ENCODE measurements at places on chromosomes 12 and 14.

GRCh38 chr12:31261744-31262143 lies 64.2 kb downstream of the SINHCAF start:
- no peak for DNase-seq

DNA sequence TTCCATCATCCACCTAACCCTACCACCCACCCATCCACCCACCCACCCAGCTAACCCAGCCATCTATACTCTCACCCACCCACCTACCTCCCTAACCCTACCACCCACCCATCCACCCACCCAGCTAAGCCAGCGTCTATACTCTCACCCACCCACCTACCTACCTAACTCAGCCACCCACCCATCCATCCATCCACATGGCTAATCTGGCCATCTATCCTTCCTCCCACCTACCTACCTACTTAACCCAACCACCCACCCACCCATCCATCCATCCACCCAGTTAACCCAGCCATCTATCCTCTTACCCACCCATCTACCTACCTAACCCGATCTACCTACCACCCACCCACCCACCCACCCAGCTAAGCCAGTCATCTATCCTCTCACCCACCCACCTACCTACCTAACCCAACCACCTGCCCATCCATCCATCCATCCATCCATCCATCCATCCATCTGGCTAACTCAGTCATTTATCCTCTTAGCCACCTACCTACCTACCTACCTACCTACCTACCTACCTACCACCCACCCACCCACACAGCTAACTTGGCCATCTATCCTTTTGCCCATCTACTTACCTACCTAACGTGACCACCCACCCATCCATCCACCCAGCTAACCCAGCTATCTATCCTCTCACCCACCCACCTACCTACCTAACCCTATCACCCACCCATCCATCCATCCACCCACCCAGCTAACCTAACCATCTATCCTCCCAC lies 44.1 kb downstream of the RFLNA start:
- no peak for DNase-seq

DNA sequence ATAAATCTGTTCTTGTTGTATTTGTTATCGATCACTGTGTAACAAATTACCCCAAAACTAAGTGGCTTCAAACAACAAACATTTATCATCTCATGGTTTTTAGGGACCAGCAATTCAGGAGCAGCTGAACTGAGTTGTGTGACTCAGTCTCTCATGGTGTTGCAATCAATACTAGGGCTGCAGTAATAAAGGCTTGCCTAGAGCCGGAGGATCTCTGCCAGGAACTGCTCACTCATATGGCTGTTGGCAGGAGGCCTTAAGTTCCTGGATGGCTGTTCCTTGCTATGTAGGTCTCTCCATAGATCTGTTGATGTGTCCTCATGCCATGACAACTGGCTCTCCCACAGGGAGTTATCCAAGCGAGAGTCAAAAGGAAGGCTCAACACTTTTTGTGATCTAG lies 3.8 kb upstream of the PSMC6 start:
- DNase-seq: no peak

GRCh38 chr12:84355561-84355960 lies 557.0 kb downstream of the SLC6A15 start:
- DNase-seq: no peak

DNA sequence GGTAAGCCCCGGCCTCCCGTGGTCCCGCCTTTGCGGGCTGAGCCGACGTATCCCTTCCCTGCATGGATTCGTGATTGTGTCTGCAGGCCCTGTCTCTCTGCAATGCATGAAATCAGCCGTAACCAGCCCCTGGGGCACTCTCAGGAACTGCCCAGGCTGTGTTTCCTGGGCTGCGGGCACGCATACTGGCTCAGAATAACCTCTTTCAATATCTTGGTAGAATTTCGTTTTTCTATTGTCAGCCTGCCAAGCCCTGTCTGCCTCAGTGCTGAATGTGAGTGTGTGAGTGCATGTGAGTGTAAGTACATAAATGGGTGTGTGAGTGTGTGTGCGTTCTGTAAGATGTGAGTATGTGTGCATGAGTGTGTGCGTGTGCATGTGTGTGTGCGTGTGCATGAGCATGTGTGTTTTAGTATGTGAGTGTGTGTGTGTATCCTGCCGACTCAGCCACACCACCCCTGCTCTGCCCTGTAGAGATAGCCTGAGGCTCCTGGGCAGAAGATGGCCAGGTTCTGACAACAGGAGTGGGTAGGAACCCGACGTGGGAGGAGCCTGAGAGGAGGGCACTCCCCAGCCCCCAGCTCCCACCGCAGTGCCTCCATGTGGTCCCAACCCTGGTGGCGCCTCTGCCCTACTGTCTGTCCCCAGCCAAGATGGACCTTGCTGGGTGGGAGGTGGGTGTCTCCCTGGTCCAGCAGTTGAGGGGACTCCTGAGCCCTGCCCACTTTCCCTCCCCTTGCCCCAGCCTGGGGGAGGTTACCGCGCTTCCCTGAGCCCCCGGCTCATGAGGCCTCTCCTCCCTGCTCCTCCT lies 268.8 kb downstream of the ADGRD1 start:
- no peak for DNase-seq

- DNase-seq: no peak
Observed at GRCh38 chr14:77955816-77956484, 156.0 kb downstream of the ADCK1 start.

DNA sequence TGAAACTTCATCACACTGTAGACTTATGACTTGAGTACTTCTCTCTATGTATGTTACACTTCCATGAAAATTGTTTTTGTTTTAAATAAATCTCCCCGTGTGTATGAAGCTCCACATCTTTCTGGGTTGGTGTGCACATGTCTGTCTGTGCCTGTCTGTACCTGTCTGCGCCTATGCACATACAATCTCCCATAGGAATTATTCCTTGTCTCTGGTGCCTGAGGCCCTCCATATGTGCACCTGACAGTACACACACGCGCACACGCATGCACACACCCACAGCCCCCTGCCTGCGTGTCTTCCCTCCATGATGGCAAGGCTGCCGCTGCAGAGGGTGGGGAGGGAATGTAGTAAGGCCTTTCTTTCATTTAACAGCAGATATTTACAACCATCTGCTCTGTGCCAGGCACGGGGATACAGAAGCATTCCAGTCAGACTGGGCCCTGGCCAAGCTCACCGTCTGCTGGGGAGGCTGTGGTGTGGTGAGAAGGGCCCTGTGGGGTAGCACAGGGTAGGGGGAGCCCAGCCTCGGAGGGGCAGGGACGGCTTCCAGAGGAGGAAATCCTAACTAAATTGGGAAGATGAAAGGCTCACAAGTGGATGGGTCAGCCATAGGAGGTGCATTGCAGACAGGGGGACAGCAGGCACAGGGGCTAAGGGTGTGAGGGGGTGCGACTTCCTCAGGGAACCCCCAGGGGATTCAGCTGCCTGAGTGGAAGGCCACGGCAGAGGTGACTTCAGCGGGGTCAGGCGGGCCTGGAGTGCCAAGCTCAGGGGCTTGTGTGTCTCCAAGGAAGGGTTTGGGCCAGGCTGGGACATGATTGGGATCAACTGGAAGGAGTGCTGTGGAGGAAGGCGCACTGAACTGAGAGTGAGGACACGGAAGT lies 26.1 kb downstream of the KRT8 start:
- no peak for DNase-seq

DNA sequence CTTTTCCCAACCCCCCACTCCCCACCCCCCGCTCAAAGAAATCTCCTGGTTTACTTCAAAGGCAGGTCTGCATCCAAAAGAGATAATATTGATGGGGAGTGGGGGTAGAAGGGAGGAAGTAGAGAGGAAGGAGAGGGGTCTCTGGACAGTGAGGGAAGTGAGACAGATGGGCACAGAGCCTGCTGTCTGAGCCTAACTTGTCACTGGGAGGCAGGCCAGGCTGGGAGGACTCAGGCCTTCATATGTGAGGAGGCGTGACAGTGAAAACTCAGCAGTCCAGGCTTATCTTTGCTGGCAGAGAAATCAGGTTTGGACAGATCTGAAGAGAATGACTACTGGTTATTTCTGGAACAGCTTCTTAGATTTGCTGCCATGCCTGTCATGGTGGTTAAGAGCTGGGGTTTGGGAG lies 192.3 kb downstream of the NUAK1 start:
- DNase-seq: no peak

GRCh38 chr12:55699471-55700055 lies 8.1 kb downstream of the ITGA7 start:
- DNase-seq: no peak

DNA sequence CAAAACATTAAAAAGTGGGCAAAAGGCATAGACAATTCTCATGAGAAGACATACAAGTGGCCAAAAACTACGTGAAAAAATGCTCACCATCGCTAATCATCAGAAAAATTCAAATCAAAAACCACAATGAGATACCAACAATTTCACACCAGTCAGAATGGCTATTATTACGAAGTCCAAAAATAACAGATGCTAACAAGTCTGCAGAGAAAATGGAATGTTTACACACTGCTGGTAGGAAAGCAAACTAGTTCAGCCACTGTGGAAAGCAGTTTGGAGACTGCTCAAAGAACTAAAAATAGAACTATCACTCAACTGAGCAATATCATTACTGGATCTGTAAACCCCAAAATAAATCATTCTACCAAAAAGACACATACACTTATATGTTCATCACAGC lies 76.2 kb downstream of the PRKD1 start:
- DNase-seq: no peak

- DNase-seq: no peak
Observed at GRCh38 chr14:30419037-30419436, 139.9 kb upstream of the G2E3 start.

DNA sequence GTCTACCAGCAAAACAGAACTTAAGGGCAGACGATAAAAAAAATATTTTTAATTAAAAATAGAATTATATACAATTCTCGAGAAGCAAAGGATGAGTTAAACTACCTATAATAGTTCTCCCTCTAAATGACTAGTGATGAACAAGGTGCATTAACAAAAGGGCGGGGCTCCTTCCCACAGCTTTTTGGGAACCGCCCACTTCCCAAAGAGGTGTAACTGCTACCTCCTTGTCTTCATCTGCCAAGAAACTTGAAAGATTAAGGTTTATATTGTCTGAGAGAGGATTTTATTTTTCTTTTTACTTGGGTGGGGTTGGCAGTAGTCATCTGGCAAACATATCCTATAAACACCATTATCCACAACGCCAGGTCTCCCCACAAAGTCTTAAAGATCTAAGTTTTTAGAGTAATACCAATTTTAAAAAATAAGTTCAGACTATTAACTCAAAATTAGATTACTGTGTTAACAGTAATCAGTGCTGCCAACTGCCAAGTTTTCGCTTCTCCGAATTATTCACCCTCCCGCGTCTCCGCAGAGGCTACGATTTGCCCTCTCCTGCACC lies 938 bp downstream of the RALGAPA1 start:
- no peak for DNase-seq

DNA sequence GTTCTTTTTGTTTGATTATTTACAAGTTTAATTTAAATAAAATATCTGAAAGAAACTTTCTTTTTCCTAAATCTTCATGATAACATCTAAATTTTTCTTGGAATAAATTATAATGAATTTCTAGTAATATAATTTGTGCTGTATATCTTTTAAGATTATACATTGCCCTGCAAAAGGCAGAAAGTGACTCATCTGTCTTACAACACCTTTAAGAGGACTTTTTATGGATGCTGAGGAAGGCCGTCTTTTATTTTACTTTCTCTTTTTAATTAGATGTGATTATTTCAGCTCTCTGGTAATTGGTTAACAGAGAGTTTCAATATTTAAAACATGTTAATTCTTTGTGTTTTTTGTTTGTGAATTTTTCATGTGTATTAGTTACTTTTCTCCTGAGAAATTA lies 598.4 kb downstream of the RPL10L start:
- DNase-seq: no peak

DNA sequence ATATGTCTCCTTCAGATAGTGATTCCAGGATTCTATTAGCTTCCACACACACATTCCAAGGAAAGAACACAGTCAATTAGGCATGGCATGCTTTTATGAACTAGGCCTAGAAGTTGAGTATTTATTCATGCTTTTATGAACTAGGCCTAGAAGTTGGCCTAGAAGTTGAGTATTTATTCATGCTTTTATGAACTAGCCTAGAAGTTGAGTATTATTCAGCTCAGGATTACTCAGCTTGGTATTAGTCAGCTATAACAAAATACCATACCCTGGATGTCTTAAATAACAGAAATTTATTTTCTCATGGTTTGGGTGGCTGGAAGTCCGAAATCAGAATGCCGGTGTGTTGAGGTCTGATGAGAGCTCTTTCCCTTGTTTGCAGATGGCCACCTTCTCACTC lies 442.7 kb upstream of the FLRT2 start:
- DNase-seq: no peak

- DNase-seq: no peak
Observed at GRCh38 chr12:41941079-41941478, 203.6 kb downstream of the GXYLT1 start.

DNA sequence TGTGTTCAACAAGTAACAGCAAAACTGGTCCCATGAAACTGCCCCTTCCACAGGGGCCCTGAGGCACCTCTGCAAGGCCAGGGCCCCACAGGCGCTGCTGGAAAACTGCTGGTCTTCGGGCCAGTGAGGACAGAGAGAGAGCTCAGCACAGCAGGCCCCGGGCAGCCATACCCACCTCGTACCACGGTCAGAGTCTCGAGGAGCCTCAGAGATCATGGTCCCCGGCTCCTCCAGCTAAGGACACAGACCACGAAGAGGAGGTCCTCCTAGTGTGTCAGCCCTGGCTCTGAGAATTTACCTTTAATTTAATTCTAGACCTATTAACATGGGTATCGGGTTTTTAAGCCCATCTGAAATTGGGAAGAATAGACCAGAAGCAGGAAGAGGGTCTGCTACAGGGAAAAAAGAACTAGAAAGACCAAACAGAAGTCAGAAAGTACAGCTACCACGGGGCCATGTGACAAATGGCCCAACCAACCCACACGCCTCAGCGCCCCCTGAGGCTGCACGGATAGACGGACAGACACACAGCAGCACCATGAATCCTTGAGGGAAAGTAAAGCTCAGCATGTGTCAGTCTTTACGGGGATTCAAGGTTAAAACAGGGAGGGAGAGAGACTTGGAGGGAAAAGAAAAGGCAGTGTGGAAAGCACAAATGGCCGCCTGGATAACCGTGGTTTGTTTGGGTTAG lies 22.9 kb downstream of the ANKRD9 start:
- no peak for DNase-seq

GRCh38 chr14:100476012-100476822 lies 111.0 kb downstream of the BEGAIN start:
- DNase-seq: no peak

DNA sequence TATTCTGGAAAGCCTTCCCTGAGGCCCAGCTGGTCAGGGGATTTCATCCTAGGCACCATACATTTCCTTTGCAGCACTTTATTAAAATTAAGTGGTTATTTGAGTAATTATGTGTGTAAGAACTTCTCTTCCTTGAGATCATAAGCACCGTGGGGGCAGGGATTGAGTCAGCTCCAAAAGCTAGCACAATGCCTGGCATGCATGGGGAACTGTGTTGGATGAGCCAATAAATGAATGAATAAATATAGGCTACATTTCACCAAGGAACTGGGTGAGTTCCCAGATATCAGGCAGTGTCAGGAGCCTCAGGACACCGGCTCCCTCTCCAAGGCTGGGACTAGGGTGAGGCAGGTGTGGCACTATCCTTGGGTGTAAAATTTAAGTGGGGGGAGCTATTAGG lies 82.8 kb upstream of the FBXO21 start:
- no peak for DNase-seq

DNA sequence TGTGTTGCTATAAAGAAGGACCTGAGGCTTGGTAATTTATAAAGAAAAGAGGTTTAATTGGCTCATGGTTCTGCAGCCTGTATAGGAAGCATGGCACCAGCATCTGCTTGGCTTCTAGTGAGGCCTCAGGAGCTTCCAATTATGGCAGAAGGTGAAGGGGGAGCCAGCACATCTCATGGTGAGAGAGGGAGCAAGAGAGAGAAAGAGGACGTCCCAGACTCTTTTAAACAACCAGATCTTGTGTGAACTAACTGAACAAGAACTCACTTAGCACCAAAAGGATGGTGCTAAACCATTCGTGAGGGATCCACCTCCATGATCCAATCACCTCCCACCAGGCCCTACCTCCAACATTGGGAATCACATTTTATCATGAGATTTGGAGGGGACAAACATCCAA lies 6.1 kb upstream of the SNAPC1 start:
- no peak for DNase-seq
